ENCODE measurements at places on chromosomes 11 and 22.

- DNase-seq, result peak; percentile 92
Measured at GRCh38 chr11:125070699-125071254, 7.7 kb downstream of the SLC37A2 start.

DNA sequence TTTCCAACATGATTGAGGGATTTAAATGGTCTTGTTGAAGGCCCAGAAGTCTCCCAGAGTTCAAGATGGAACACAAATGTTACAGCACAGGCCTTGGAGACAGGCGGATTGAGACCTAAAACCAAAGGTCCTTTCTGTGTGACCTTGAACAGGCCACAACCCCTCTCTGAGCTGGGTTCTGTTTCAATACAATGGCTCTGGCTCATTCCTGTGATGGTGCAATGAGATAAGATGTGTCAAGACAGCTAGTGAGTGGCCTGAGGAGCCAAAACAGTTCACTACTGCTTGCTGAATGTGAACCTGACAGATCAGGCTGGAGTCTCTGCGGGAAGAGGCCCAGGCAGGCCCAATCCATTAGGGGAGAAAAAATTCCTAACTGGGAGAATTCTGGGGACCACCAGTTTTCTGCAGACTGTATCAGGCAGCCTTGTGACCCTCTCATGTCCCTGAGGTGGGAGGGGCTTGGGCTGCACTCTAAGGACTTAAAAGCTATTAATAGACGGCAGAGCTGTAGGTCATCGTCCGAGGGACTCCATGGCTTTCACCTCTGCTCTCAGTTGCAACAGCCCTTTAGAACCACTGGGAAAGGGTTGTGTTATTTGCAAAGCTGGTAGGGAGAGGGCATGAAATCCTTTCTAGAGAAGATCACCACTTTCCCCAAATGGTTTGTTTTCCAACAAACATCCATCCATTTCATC, 126.1 kb upstream of the TEAD1 start:
- DNase-seq, result no peak

DNA sequence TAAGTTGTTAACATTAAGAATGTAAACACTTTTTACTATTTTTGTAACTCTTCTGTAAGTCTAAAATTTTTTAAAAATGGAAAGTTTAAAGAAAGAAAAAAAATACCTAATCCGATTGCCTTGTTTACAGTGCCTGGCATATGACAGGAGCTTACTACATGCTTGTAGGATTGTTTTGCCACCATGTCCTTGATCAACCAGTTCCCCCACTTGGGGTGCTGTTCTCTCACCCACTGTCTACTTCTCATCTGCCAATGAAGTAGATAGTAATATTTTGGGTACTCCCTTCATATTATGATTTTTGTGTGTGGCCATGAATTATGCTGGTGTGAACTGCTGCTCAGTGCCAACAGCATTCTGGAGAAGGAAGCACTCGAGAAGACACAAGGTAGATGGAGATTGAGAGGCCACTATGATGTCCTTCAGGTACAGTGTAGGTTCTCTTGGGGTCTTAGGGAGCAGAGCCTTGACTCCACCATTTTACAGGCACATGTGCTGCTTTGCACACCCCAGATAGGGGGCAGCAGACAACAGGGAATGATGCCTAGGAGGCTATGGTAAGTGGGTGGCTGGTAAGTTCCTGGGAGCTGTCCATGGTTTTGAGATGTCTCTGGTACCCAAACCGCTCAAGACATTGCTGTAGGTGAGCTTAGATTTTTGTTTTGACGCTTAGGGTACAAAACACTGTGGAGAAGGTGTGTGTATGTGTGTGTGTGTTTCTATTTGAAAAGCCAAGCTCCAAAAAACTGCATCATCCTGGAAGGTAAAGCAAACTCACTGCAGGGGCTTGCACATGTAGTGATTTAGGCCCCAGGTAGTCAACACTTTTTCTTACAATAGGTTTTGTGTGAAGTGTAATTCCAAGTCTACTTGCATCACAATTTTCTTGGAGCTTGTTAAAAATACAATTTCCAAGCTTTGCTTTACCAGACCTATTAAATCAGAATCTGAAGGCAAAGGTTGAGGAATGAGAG, 494.5 kb upstream of the LARGE1 start:
- DNase-seq, result peak; percentile 73

DNA sequence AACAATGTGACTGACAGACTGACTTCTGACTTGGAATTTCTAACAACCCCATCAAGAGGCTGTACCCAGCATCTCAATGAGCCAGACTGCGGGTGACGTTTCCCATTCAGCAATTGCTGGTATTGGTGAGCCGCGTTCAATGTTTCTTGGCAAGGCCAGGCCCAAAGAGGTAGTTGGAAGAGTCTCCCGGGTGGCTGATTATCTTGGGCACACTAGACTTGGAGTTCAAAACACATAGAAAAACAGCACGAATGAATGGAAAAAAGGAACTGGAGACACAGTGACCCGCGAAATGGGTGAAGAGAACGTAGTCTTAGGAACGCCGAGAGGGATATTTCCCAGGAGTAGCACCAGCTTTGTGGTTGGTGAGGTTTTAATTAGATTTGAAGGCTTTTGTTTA, 115.7 kb downstream of the RPS6KA4 start:
- no peak for DNase-seq

DNA sequence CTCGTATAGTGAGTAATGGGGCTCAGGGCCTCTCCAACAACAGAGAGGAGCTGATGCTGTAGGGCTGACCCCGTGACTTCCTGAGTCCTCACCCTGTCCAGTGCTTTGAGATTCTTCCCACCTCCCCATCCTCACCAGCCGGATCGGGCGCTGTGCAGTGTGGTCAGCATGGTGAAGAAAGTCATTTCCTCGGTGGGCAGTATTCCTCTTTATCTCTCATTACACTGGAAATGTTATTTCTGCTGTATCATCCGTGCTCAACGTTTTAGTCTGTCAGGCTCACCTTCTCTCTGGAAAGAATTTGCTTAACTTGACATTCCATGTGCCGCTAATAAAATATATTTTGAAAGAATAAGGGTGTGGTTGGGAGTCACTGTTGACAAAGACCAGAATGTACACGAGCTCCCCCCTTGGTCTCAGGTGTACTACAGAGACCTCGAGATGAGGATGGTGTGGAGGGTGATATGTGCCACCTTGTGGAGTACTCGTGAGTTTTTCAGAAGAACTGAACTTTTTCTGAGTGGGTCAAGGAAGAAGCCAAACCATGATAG, 25.7 kb upstream of the SCGB1A1 start:
- DNase-seq, result peak; percentile 13

- no peak for DNase-seq
Measured at GRCh38 chr11:119754199-119754598, 25.2 kb upstream of the NECTIN1 start.

GRCh38 chr22:46761539-46762237, 762 bp upstream of the TBC1D22A start:
- no peak for DNase-seq

DNA sequence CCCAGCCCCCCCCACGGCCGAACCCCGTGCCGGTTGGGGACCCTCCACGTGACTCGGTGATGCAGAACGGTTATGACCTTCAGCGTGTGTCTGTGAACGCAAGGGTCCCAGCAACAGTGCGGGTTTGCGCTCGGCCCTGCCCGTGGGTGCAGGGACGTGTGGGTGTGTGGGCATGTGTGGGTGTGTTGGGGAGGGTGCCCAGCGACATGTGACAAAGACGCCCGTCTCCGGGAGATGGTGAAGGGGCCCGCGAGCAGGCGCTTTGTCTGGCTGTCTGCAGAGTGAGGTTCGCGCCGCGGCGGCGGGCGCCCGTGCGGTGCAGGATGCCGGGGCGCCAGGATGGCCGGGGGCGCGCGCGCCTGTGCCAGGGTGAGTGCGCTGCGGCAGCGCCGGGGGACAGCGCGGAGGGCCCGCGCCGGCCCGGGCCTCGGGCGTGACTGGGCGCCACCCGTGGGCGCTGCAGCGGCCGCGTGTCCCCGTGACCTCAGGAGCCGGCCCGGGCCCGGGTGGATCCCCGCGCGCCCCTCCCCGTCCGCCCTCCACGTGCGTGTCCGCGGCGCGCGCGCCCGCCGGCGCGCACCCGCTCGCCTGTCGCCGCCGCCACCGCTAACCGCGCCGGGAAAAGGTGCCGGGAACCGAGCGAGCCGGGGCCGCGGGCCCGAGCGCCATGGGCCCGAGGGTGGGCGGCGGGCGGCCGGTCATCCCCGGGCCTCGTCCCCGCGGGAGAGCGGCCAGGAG, at the start of gene LRFN4:
Gene LRFN4, plus strand, starts transcription at position 569 of the 738 bp plus-strand sequence. CDS start 681 bp downstream, outside the sequence.
- peak; percentile 21 for DNase-seq

GRCh38 chr11:63763496-63764339, 4.9 kb downstream of the ZFTA start:
- DNase-seq, result no peak

DNA sequence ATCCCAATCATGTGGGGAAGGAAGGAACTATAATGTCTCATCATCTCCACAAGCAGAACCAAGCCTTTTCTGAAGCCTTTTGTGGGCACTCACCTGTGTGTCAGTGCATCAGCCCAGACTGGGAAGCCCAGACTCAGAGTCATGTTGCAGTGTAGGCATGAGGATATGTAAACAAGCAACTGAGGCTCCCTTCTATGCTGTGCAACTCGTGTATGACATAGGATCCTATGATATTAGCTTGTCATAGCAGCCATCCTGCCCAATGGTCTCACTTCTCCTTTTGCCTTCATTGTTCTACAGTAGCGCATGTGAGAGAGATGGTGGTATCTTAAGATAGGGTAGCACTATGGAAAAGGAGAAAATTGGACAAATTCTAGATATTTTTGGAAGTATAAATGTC, 103.4 kb upstream of the OLFML1 start:
- no peak for DNase-seq

DNA sequence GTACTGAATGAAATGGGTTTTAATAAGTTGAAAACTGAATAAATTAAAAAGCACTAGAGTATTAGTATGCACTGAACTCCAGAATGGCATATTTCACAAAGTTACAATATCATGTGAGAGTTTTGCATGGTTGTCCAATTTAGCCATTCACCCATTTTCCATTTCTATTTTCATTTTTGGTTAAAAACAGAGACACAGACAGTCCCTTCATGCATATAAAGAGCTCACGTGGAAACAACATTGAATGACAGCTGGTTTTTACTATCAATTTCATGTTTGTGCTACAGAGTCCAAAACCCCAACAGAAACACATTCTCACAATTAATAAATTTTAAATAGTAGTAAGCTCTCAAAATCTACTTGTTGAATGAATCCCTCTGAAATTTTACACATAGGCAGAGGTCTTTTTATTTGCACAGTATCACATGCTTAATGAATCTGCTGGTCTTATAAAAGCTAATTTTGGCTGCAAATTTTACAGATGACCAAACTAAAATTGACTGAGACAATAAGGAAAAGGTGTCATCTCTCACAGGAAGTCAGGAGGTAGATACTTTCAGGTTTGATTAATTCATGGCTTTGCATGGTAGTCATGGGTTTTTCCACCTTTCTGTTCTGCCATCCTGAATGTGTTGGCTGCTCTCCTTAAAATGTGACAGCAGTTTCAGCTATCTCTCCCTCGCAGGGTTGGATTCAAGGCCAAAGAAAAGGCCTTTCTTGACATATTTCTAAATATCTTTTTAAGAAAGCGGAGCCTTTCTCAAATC, 20.6 kb upstream of the DDI1 start:
- DNase-seq, result no peak

DNA sequence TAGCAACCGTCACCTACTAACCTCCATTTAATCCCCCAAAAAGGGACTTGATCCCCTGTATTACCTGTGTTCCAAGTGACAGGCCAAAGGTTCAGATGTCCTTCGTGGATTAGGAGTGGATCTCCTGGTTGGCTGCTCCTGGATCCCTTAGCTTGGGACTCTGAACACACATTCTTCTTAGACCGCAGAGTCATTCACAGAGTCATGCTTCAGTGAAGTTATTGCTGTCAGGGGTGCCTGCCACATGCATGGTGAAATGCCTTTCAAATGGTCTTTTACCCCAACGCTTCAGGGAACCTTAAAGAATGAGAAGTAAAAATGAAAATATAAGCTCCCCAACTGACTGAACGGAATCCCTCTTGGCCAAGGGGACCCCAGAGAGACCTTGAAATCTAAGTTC, 49.1 kb downstream of the ADAMTS8 start:
- no peak for DNase-seq

GRCh38 chr22:44627521-44628139, 74.4 kb upstream of the PRR5 start:
- no peak for DNase-seq

GRCh38 chr11:104339380-104339831, 175.5 kb upstream of the PDGFD start:
- no peak for DNase-seq

DNA sequence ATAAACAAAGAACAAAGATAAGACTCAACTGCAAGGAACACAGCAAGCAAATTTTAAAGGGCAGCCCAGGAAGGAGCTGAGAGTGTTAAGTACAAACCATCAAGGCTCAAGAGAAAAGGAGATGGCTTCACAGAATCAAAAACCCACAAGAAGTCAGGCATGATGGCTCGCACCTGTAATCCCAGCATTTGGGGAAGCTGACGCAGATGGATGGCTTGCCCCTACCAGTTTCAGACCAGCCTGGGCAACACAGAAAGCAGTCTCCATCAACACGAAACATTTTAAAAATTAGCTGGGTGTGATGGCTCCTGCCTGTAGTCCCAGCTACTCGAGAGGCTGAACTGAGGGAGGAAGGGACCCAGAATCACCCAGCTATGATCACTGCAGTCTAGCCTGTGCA, 32.6 kb downstream of the MAPK1 start:
- DNase-seq, result no peak

- DNase-seq, result no peak
Measured at GRCh38 chr11:69634590-69634989, 6.4 kb upstream of the CCND1 start.

DNA sequence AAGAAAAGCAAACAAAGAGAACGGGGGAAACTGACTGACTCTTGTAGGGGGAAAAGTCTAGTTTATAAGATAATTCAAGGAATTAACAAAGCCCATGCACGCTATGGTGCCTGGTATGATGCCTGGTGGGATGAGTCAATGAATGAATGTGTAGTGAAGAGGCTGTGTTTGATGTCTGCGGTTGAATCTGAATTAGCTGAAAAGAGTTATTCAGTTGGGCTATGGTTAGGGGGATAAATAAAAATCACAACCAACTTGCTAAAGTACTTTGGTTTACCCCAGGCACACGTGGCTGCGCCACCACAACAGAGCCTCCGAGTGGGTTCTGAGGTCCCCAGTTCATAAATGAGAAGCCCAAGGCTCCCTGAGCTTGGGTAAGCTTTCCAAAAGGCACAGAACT, 369.3 kb upstream of the SYN3 start:
- DNase-seq, result peak; percentile 48
